Central memory CD8-positive, alpha-beta T cell (primary cell): ENCODE measurements at places on chromosomes 3 and 15.

DNA sequence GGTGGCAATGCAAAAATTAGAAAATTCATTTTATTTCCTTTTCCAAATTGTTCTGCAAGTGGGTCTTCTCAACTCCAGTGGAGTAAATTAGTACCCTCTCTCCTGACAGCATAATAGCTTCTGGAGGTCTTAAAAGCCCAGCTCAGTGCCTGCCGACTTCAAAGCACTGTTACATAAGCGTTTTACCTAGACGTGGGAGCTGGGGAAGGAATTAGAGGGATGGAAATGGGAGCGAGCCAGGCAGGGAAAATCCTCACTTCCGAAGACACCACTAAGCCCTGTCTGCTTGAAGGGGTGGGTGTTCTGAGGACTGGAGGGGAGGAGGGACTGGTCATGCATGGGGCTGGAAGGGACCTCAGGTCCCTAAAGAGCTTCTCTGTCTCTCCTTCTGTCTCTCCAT, 77.2 kb upstream of the SLC6A1 start:
- no peak for DNase-seq

GRCh38 chr3:56862352-56863062, 60.8 kb upstream of the ARHGEF3 start:
- DNase-seq, result no peak

GRCh38 chr3:139506766-139507165, 30.4 kb upstream of the RBP2 start:
- no peak for DNase-seq

- no peak for DNase-seq
Measured at GRCh38 chr3:26894443-26894842, 271.9 kb downstream of the LRRC3B start.

DNA sequence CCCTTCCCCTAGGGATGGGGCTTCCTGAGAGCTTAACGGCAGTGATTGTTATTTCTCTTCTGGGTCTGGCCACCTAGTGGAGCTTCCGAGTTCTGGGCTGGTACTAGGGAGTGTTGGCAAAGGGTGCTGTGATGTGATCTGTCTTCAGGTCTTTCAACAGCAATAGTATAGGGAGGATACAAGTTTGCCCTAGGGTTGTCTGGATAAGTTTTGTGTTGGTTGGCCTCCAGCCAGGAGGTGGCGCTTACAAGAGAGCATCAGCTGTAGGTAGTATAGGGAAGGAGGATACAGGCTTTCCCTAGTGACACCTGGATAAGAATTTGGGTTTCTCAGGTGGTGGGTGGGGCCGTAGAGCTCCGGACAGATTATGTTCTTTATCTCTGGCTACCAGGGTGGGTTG, 19.2 kb upstream of the CPOX start:
- DNase-seq, result no peak

DNA sequence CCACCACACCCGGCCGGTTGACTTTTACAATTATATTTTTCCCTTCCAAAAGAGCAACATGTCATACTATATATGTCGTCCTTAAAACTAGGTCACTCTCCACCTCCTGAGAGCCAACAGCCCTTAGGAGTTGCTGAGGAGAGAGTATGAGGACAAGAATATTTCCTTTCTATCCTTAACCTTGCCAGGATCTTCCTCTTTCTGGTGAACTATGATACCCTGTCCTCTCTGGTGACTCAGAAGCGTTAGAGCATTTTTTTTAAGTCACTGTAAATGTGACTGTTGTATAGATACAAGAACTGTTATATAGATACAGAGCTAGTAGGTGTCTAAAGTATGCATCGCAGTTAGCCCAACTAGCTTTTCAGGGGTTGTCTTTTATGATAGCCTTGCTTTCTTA, 33.7 kb upstream of the MTHFS start:
- DNase-seq, result no peak

DNA sequence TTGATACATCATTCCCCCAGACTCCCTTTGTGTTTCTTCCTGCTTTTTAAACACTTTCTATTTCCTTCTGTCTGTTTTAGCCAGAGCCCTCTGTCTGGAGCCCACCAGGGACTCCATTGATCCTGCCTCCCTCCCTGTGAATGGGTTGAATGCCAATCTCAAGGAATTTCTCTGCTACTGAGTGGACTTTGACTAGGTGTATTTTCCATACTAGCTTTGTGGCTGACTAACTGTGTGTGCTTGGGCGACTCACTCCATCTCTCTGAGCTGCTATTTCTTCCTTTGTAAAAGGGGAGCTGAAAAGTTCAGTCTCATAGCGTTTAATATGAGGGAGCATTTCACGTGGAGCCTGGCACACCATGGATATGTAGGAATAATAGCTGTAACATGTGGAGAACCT, 98.8 kb downstream of the EEFSEC start:
- no peak for DNase-seq

- no peak for DNase-seq
Measured at GRCh38 chr3:12073106-12073505, 68.9 kb downstream of the SYN2 start.

DNA sequence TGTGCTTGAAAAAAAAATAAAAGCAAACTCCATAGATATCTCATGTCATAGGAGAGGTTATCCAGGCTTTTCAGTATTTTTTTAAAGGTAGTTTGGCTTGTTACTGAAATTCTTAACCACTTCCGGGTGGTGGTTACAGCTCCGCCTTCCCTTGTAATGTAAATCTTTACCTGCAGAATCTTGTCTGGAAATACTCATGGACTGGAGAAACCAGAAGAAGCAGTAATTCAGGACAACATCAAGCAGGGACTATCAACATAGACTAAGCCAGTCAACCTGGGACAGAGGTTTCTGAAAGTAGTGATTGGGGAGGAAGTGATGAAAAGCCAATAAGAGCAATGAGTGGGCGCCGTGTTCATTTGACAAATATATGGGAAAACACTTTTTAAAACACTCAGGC, 78.9 kb upstream of the SKOR1 start:
- DNase-seq, result no peak

DNA sequence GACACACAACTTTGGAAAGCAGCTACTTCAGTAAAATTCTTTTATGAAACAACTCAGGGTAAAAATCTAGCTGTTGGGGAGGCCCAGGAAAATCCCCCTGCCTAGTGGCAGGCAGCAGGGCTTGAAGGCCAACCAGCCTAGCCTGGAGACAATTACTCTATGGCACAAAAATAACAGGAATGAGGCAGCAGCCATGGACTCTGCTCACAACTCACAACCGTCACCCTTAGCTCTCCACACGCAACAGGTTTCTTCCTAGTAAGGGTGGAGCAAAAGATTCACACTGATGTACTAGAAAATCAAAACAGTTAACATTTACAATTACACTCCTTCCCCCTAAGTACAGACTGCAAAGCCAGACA, 530 bp upstream of the FBXL22 start:
- DNase-seq, result no peak

DNA sequence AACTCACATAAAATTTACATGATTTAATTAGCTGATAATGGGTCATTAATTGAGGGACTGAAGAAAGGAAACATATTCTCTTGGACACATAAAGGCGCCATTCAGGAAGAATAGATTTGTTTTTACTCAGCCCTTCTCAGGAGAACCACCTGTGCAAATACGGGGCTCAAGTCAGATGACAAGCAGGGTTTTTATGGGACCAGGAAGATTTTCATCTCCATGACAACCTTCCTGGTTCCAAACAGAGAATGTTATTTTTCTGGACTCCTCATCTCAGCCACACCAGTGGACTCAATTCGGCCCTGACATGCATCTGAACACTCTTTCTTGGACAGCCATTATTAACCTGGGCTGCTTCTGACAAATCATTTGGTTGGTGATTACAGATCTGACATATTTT, 120.5 kb downstream of the PDZRN3 start:
- no peak for DNase-seq

GRCh38 chr3:188431040-188431439, 277.1 kb downstream of the LPP start:
- no peak for DNase-seq

- no peak for DNase-seq
Measured at GRCh38 chr3:126468028-126468891, 7.4 kb downstream of the ZXDC start.

DNA sequence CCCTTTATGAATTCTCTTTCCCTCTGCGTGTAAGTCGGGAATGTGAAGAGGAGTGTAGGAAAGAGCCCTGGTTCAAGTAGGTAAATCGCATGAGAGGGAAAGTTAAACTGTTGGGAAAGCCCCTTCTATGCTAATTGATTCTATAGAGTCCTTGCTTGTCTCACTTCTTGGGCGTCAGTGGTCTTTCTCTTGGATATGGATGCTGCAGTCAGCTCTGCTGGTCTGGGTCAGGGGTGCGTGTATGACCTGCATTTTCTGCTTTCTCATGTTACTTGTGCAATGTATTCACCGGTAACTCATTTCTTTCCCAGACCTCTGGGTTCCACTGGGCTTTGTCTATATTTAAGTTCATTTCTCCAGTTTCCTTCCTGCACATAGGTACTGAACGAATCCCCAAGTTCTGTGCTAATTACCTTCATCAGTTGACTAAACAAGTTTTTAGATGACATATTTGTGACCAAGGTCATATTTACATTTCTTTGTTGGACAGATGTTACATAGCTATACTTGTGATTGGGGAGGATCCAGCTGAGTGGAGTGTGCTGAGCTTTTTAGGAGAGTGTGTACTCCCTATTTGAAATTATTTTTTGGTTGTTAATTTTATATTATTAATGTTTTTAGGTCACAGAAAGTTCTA, 1.4 kb downstream of the SETD5 start:
- no peak for DNase-seq

DNA sequence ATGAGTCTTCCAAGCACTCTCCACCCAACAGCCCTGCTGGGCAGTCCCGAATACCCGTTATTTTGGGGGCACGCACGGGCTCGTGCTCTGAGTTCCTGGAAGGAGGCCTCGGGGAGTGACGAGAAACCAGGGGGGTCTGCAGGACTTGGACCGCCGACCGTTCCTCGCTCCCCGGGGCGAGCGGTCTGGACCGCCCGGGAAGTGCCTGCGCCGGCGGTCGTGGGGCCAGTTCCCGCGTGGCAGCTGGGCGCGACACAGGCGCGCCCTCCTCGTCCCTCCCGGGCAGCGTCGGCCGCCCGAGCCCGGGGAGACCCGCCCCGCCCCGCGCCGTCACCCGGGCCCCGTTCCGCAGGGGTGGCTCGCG, 387 bp downstream of the GNB4 start:
- DNase-seq, result no peak

DNA sequence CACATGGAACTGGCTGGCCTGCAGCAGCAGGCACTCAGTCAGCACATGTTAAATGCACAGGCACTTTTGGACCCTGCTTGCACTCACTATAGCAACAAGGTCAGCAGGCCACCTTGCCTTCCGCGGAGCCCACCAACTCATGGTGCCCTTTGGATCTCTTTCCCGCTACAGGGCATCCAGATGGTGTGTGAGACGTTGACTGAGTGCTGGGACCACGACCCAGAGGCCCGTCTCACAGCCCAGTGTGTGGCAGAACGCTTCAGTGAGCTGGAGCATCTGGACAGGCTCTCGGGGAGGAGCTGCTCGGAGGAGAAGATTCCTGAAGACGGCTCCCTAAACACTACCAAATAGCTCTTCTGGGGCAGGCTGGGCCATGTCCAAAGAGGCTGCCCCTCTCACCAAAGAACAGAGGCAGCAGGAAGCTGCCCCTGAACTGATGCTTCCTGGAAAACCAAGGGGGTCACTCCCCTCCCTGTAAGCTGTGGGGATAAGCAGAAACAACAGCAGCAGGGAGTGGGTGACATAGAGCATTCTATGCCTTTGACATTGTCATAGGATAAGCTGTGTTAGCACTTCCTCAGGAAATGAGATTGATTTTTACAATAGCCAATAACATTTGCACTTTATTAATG, 85.0 kb downstream of the TGFBR2 start:
- DNase-seq, result no peak

DNA sequence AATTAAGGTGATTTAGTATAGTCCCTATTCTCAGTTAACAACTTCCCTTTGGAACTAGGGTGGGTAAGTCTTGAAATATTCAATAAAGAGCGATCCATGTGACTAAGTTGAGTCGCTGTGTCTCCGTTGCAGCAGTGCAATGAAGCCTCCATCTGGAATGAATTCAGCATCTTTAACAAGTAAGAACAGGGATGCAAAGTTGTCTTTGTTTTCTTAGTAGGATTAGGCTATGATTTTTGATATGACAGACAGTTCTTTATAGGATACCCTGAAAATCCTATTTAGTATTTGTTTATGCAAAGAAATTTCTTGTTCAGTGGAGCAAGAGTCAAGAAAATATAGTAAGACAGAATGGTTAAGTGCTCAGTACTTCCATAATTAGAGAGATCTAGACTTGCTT, 52.7 kb downstream of the RBMS3 start:
- no peak for DNase-seq

- no peak for DNase-seq
Measured at GRCh38 chr15:101102746-101103145, 149.1 kb downstream of the CHSY1 start.

GRCh38 chr15:29835301-29835700, 13.0 kb upstream of the TJP1 start:
- no peak for DNase-seq

DNA sequence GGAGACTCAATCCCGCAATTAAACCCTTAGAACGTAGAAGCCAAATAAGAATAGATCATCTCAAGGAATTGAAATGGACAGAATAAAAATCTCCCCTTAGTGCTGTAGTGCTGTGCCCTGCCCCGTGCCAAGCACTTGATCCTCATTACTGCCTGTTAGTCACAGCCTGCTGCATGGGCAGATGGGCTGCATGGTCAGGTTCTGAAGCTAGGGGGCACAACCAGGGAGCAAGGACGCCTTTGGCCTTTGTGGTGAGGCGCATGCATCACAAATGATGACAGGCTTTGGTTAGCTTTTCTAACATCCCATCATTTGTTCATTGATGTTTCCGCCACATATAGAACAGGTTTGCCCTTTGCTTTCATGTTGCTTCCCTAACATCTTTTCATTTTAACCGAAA, 336.3 kb upstream of the ADAMTS9 start:
- DNase-seq, result no peak

DNA sequence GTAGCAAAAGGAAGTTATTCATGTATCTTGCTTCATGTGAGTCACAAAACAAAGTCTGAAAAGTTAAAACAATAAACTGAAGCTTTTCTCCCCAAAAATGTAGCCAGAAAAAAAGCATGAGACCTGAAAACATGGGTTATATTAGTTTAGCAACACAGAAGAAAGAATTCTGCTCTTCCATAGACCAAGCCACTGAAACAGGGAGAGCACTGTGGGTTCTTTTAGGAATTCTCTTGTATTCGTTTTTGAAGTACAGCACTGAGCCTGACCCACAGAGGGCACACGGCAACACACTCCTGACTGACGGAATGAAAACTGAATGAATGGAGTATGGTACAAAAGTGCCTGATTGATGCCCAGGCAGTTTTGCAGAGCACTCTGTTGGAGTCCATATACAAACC, 66.6 kb downstream of the TM4SF4 start:
- no peak for DNase-seq

GRCh38 chr3:150384296-150385212, 23.5 kb upstream of the TSC22D2 start:
- DNase-seq, result peak; percentile 45

- DNase-seq, result no peak
Measured at GRCh38 chr15:56987286-56987685, 68.8 kb downstream of the TCF12 start.

- no peak for DNase-seq
Measured at GRCh38 chr15:101642361-101642760, 9.8 kb downstream of the TM2D3 start.
